ENCODE measurements at places on chromosomes 1 and 21.
A peak's percentile ranks its signal among the peaks of the same experiment; 100 is the strongest.

DNA sequence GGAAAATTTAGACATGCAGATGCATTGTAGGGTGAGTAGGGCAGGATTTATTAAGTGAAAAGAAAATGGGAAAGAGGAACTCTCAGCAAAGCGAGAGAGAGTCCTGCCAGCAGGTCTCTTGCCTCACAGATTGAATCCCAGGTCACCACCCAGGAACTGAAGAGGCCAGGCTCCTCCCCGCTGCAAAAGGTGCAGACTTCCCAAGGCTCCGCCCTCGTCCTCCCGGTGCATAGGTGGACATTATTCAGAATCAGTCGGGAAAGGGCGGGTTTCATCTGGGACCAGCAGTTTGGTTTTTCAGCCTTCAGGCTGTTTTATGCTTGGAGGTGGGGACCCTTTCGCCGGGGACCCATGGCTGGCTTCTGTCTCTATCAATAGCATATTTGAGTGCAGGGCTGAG, 41.6 kb upstream of the APP start:
- no peak for DNase-seq

- DNase-seq: no peak
Measured at GRCh38 chr1:40384887-40385286, 11.4 kb downstream of the SMAP2 start.

- no peak for DNase-seq
Measured at GRCh38 chr1:238248356-238248755, 357.6 kb upstream of the ZP4 start.

DNA sequence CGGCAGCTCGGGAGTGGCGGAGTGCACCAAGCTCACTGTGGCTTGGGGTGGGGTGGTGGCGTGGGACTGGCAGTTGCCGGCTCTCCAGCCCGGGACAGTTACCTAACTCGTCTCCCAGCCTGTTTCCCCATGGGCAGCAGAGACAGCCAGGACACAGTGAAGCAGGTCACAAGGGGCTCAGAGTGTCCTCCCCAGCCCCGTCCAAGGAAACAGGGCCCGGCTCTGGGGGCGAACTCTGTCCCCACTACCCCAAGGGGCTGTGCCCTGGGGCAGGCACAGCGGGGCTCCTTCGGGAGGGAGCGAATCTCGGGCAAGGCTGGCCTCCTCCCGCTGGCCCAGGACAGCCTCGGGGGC, 759 bp downstream of the GPR157 start:
- DNase-seq: no peak

GRCh38 chr1:112974646-112975045, 18.6 kb upstream of the SLC16A1 start:
- DNase-seq: no peak

DNA sequence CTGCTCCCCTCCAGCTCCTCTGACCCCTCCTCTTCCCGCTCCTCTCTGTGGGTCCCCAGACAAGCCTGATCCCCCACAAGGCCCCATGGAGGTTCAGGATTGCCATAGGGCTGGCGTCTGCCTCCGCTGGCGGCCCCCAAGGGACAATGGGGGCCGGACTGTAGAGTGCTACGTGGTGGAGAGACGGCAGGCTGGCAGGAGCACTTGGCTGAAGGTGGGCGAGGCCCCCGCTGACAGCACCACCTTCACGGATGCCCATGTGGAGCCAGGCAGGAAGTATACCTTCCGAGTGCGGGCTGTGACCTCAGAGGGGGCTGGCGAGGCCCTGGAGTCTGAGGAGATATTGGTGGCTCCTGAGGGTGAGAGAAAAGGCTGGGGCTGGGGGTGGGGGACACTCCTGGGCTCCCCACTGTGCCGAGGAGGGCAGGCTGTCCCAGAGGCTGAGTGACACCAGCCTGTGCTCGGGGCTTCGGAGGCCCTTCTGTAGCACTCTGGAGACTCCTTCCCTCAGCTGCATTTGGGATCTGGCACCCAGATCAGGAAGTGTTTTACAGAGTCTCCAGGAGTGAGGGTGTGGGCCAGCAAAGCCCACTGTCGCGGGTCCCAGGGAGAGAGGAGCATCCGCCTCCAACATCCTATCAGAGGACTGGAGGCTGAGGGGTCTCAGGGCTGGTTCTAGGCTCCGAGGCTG, 25.9 kb downstream of the IGFN1 start:
- no peak for DNase-seq

- DNase-seq: peak; percentile 67
Measured at GRCh38 chr1:58883037-58883887, 99.4 kb upstream of the JUN start.

- DNase-seq: peak; percentile 26
Measured at GRCh38 chr1:151710187-151710840, 6.3 kb downstream of the CELF3 start.

DNA sequence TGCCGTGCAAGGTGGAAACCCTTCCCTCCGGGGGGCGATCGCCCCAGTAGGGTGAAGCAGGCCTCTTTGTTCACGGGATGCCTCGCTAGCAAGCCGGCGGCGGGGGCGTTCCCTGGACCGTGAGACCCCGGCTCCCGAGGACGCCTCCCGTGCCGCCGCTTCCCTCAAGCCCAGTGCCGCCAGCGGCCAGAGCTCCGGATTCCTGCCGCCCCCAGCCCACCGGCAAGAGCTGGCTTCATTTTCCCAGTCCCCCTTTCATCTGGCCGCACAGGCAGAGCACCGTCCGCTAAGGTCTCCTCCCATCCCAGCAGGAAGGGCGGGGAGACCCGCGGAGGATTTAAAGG, 16.3 kb downstream of the IER5 start:
- peak; percentile 60 for DNase-seq

- DNase-seq: no peak
Measured at GRCh38 chr1:56502700-56503245, 76.6 kb downstream of the PLPP3 start.

DNA sequence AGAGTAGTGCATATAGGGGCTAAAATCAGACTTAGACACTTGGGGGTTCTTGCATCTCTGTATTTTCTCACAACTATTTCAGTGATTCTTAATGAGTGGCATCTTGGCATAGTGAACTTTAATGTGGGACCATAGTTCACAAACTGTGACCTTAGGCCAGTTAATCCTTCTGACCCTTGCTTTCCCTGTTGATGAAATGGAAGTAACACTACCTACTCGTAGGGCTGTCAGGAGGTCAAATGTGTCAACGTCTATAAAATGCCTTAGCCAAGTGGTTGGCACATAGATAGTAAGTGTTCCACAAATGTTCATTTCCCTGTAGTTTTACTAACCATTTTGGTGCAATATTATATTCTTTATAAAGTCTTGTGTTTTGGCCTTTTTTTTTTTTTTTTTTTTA, 49.4 kb downstream of the DYRK1A start:
- DNase-seq: no peak

GRCh38 chr21:38181096-38181495, 75.7 kb upstream of the KCNJ15 start:
- no peak for DNase-seq

GRCh38 chr21:38773099-38774061, 32.3 kb upstream of the ETS2 start:
- DNase-seq: no peak

GRCh38 chr1:101928829-101929228, 67.9 kb downstream of the OLFM3 start:
- no peak for DNase-seq

DNA sequence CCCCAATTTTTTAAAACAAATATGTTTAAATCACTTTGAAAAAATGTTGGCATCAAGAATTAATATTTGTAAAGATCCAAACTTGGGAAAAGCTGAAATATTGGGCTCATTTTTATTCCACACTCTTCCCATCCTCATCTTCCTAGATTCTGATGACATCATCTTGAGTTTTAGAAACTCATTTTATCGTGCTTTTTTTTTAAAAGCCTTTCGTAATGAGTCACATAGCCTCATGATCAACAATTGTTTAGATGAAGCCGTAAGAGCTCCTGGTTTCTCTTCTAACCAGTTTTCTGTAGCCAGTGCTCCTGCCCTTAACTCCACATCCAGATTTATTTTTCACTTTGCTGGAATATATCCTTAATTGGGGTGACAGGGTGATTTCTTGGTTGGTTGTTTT, 78.6 kb downstream of the POFUT2 start:
- DNase-seq: no peak

GRCh38 chr1:18874600-18874999, 15.1 kb upstream of the TAS1R2 start:
- no peak for DNase-seq

GRCh38 chr1:9275567-9276034, 17.1 kb upstream of the SPSB1 start:
- peak; percentile 78 for DNase-seq

DNA sequence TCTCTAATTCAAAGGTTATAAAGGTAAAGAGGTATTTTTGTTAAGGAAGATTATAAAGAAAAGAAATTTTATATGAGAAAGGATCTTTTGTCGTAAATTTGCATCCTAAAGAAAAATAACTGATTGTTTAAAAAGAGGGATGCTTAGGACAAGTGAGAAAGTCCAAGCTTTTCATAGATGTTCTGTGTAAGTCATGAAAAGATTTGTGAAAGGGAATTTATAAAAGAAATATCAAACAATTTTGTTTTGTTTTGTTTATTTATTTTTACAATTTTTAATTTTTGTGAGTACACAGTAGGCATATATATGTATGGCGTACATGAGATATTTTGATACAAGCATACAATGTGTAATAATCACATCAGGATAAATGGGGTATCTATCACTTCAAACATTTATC, 145.2 kb downstream of the ADSS2 start:
- no peak for DNase-seq

DNA sequence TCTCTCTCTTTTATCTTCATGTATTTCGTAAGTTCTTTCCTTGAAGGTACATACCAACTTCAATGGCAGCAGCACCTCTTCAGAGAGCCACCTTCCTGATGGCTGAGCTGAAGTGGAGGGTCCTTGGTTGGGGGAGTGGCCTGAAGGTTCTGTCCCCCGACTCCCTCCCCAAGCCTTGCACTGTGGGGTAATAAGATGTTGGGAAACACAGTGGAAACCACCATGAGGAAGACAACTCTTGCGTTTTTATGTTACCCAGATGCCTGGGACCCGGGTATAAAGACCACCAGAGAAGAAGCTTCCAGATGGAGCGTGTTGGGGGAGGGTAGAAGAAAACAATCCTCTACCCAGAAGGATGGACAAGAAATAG, 794 bp downstream of the KRTAP12-3 start:
- DNase-seq: no peak

DNA sequence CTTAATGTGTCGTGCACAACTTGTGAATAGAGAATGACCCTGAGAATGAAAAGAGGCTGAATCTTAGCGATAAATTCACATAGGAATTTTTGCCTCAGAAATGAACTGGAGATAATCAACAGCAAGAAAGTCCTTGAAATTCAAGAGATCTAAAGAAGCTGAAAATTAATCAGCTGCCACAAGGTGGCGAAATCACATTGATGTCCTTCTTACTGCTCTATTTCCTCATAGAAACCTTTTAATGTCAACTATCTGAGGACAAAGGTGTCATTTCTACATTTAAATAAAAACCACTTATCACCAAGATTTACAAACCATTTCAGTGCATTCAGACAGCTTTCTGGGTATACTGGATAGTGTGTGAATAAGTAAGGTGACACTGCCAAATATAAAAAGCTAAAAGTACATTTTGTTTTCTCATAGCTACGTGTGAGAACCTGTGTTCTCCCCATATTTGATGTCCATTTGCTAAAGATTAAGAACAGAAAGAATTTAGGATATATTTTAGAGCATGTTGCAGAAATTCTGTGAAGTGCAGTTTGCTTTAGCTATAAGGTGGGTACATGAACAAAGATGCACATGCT, 485.3 kb upstream of the PTBP2 start:
- DNase-seq: no peak

DNA sequence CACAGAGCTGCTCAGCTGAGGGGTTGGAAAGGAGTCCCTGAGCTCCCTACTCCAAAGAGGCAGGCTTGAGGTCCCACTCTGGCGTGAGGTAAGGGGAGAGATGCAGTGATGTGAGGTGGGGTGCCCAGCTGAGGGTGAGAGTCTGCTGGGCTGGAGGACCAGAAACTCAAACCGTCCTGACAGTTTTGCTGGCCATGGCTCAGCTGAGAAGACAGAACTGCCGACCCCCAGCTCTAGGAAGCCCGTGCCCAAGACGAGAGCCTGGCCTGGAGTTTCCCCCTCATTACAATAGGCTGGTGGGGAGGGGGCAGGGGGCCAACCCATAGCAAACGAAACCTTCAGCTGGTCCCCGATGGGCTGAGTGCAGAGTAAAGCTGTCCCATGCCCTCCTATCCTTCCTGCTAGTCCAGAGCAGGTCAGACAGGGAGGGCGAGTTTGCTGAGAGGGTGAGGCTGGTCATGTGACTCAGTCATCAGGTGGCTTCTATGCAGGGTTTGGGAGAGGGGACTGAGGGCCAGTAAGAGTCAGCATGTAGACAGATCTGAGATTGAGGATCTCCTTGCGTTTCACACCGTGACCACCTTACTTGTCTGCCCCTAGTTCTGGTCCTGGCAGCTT, 129.3 kb downstream of the PRDM2 start:
- no peak for DNase-seq

Measured in CD4-positive, alpha-beta T cell treated with Interleukin-15 for 1 hour (primary cell).